ENCODE measurements at places on chromosomes 16 and 17.

GRCh38 chr17:59287891-59288290 is 43.6 kb upstream of the YPEL2 start:
- DNase-seq = no peak

DNA sequence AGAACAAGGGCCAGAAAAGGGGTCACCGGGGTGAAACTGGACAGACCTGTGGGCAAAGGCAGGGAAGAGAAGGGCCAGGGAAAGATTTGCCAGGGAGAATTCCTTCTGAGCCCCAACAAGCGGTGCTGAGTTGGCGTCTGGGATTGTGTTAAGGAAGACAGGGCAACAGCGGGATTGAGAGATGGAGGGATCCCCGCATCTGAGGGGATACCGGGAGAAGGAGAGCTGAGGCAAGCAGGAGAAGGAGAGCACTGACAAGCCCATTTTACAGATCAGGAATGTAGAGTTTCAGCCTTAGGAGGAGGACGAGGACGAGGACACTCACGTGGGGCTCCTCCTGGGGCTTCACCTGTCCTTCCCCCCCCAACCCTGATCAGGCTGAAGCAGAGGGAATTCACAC is 998 bp upstream of the ABCC3 start:
- DNase-seq = no peak

GRCh38 chr17:76909971-76910760 is 42.0 kb downstream of the MGAT5B start:
- no peak for DNase-seq

- DNase-seq = no peak
Measured at GRCh38 chr17:29927546-29927945, 2.5 kb downstream of the SSH2 start.

GRCh38 chr17:58648236-58648635 is 43.6 kb downstream of the TEX14 start:
- no peak for DNase-seq

DNA sequence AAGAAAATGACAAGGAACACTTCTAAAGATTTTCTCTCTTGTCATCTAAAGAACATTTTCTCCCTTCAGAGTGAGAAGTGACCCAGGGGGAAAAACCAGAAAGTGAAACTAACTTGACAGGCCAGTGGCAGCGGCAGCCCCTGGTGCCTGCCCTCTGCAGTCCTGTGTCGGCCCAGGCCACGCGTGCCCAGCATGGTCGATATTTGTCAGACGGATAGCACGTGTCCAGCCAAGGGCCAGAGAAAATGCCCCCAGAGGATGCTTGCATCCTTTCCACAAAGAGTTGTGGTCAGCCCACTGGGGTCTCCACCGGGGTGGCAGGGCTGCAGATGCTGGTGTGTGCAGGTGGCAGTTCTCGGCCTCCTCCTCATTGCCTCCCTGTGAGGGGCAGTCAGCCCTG is 176.6 kb downstream of the RAB11FIP4 start:
- no peak for DNase-seq

- DNase-seq = no peak
Measured at GRCh38 chr17:66677201-66677981, 157.5 kb upstream of the CACNG5 start.

GRCh38 chr17:19384723-19385391 is 2.1 kb downstream of the MFAP4 start:
- no peak for DNase-seq

GRCh38 chr17:57948555-57949420 is 6.4 kb downstream of the CUEDC1 start:
- no peak for DNase-seq

DNA sequence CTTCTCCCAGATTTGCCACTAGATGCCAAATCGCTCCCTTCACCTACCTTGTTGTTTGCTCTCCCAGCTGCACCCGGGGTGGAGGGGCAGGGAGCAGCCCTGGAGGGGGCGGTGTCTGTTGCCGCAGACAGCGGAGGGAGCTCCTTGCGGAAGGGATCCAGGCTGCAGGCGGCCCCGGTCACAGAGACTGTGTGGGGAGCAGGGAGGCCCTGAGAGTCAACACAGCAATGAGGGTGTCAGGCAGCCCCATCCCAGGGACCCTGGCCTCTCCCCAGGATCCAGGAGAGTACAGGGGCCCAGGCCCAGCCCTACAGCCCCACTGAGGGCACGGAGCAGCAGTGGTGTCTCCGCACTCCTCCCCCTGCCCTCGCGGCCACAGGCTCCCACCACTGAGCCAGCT is 50.5 kb upstream of the CHMP6 start:
- no peak for DNase-seq

DNA sequence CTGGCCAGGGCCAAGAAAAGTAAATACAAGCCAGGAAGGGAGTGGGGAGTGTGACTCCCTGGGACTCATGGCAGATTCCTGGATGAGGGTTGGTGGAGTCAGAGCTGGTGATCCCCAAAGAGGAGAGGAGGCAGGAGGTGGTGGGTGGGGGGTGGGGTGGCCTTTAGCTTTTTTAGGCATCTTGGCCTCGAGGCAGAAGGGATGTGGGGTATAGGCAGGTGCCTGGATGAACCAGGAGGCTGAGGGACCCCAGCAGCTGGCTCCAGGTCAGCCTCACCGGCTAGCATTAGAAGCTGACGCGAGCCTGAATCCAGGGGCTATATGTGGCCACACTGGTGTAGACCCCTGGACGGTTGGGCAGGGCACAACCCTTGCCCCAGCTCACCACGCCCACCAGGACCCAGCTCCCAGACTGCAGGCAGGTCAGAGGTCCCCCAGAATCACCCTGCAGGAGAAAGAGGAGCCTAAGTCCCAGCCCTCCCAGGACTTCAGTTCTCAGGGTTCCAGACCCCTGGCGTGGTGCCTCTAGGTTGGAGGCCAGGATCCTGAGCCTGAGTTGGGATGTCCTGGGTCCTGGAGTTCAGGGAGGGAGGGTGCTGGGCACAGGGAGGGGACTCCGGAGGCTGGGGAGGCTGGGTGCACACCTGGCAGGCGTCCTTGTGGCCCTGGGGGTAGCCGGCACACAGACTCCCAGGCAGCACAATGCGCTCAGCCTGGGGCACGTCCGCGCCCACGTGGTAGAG is 2.8 kb downstream of the PRSS33 start:
- no peak for DNase-seq

DNA sequence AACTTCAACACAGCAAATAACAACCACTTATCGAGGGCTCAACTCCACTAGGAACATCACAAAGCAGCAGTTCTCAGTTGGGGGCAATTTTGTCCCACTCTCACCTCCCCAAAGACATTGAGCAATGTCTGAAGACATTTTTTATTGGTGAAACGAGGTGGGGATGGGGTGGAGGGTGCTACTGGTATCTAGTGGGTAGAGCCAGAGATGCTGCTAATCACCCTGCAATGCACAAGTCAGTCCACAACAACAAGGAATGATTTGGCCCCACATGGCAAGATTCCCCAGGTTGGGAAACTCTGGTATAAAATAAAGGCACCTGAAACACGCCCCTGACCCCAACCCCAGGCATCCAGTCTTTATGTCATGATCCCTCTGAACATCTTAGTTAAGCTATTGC is 33.3 kb downstream of the TLE7 start:
- DNase-seq = no peak

GRCh38 chr17:34318474-34318873 is 761 bp upstream of the CCL8 start:
- no peak for DNase-seq

DNA sequence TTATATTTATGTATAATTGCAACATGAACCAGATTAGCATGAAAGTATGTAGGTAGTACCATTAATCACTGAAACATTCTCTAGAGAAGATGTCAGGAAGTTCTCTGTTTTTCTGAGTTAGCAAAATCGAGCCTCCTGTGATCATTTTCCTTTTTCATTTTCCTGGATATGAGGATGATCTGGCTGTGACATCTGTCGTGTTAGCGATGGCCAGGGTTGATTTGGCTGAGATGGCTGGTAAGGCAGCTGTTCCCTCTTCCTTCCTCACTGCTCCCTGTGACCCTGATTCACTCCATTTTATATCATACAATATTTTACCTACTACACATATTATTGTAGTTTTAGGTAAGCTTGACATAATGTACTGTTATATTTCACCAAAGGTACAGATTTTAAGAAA is 10.3 kb downstream of the CNTNAP4 start:
- no peak for DNase-seq

- no peak for DNase-seq
Measured at GRCh38 chr16:12188935-12189249, 212.4 kb downstream of the SNX29 start.

DNA sequence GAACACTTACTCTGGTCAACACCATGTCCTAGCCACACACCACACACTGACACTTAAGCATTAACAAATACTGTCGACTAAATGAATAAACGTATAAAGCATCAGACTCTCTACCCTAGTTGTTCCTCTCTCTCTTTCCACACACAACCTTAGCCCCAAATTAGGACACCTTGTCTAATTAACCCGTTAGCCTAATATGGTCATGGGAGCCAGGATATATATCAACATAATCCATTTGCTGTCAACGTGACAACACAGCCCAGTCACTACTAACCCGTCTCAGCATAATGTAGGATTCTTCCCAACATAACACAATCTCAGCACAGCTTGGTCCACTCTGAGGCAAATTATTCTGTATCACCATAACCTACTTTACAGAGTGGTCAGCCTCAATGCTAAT is 2.2 kb downstream of the DVL2 start:
- DNase-seq = no peak

DNA sequence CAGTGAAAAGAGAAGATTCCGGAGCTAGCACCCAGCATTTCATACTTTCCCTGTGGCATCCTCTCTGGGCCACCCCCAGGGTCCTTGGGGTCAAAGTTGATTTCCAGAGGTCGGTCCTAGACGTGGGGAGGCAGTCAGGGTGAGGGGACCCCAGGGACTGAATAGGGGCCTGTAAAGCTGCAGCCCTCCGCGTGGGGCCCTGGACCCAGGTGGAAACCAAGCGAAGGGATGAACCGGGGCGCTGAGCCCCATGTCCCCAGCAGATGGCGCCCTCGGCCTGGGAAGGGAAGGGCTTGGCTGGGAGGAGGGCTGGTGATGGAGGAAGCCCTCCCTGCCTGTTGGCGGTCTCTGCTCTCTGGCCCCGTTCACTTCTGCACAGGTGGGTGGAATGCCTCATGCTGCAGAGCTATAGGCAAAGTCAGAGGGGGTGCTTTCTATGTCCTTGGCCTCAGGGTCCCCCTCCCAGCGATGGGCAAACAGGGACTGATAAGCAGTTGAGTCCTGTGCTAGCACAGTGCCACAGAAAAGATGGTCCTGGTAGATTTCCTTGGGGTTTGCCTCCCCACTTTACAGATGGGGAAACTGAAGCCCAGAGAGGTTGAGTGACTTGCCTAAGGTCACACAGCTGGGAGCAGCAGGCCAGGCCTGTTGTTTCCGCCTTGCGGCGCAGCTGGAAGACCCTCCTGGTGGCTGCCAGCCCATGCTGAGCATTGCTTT is 163.4 kb upstream of the CIBAR2 start:
- peak; percentile 58 for DNase-seq

All from activated T-cell treated with anti-CD3 and anti-CD28 coated beads for 4 hours (primary cell).